ENCODE measurements at places on chromosomes 2 and 18. TPM values are rescaled to one million over a fixed set of nuclear protein-coding genes. Genes with fewer than 3 reads are reported as not detected.
A peak's percentile ranks its signal among the peaks of the same experiment; 100 is the strongest.

DNA sequence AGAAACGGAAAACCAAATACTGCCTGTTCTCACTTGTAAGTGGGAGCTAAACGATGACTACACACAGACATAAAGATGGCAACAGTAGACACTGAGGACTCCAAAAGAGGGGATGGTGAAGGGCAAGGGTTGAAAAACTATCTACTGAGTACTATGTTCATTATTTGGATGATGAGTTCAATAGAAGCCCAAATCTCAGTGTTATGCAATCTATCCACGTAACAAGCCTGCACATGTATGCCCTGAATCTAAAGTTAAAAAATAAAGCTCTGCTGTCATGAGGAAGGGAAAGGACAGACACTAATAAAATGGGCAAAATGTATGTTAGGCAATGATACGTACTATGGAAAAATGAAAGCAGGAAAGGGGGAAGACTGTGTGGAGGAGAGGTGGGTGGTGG lies 376.0 kb downstream of the TGIF1 start:
- no peaks in the 10 kb centered on the region for H3K4me1 ChIP-seq
- DNase-seq = no peak
- no peak overlapping the region for H3K27ac ChIP-seq
- H3K36me3 ChIP-seq = no peaks in the 10 kb centered on the region
- H3K27me3 ChIP-seq = no peaks in the 10 kb centered on the region
- no peak overlapping the region for H3K4me3 ChIP-seq

Gene CD28
- 0.05 TPM for total RNA-seq

Gene GKN1
- total RNA-seq = 0.37 TPM

- no peaks in the 10 kb centered on the region for H3K27me3 ChIP-seq
- H3K4me3 ChIP-seq = no peak overlapping the region
- DNase-seq = no peak
- H3K4me1 ChIP-seq = peaks cover 16% of the 10 kb centered on the region
- H3K36me3 ChIP-seq = no peaks in the 10 kb centered on the region
These were observed 90.5 kb upstream of the UPP2 start for GRCh38 chr2:158011055-158011771.

Gene UGT1A8
- total RNA-seq = not detected

GRCh38 chr2:118852605-118853128 lies 5.2 kb upstream of the EN1 start:
- peaks cover 13% of the 10 kb centered on the region for H3K36me3 ChIP-seq
- H3K27me3 ChIP-seq = peaks cover 84% of the 10 kb centered on the region
- no peak for DNase-seq
- no peak overlapping the region for H3K27ac ChIP-seq
- no peak overlapping the region for H3K4me3 ChIP-seq

- H3K36me3 ChIP-seq = no peaks in the 10 kb centered on the region
- DNase-seq = no peak
- H3K27ac ChIP-seq = no peak overlapping the region
- no peaks in the 10 kb centered on the region for H3K27me3 ChIP-seq
These were observed 8.5 kb downstream of the RFX8 start for GRCh38 chr2:101466426-101466825.

GRCh38 chr18:36724591-36725001 lies 104.2 kb downstream of the TPGS2 start:
- peaks cover 12% of the 10 kb centered on the region for H3K27me3 ChIP-seq
- no peak overlapping the region for H3K4me3 ChIP-seq
- no peak for DNase-seq
- H3K4me1 ChIP-seq = no peaks in the 10 kb centered on the region
- H3K36me3 ChIP-seq = no peaks in the 10 kb centered on the region

- no peak overlapping the region for H3K27ac ChIP-seq
- no peak for DNase-seq
- no peak overlapping the region for H3K4me3 ChIP-seq
- peaks cover 16% of the 10 kb centered on the region for H3K4me1 ChIP-seq
- no peaks in the 10 kb centered on the region for H3K27me3 ChIP-seq
- peaks cover 2% of the 10 kb centered on the region for H3K36me3 ChIP-seq
These were observed 54.0 kb upstream of the GPR45 start for GRCh38 chr2:105187531-105187930.

GRCh38 chr2:100376836-100377235 lies 40.6 kb downstream of the CHST10 start:
- no peaks in the 10 kb centered on the region for H3K4me1 ChIP-seq
- no peak overlapping the region for H3K4me3 ChIP-seq
- no peak overlapping the region for H3K27ac ChIP-seq
- no peak for DNase-seq

Gene UCN
- total RNA-seq = 1.5 TPM

- no peak overlapping the region for H3K4me3 ChIP-seq
- peaks cover 4% of the 10 kb centered on the region for H3K27me3 ChIP-seq
- H3K4me1 ChIP-seq = peaks cover 5% of the 10 kb centered on the region
- no peak overlapping the region for H3K27ac ChIP-seq
These were observed 398.4 kb downstream of the NUP35 start for GRCh38 chr2:183522489-183523266.

DNA sequence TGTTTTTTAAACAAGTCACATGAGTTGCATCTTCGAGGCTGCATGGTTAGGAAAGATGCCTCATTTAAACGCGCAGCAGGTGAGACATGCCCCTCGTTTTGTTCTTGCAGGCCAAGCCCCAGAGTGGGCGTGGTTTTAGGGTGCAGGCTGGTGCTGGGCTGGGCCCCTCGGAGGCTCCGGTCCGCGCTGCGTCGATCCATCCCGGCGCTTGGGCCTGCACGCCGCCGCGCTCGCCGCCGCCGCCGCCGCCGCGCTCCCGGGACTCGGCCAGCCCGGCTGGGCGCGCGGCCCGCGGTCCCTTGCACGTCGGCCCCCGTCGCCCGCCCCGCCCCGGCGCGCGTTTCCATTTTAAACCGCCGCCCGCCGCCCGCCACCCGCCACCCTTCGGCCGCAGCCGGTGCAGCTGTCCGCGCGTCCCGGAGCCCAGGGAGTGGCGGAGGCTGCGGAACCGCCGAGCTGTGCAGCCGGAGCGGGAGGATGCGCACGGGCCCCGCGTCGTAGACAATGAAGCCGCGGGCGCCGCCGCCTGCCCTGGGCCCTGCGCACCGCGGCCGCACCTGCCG lies 175.5 kb downstream of the AGAP1 start:
- DNase-seq = no peak
- peak overlapping the region; percentile 46 for H3K4me3 ChIP-seq
- H3K36me3 ChIP-seq = no peaks in the 10 kb centered on the region

Gene MBD5
- 31.1 TPM for total RNA-seq

DNA sequence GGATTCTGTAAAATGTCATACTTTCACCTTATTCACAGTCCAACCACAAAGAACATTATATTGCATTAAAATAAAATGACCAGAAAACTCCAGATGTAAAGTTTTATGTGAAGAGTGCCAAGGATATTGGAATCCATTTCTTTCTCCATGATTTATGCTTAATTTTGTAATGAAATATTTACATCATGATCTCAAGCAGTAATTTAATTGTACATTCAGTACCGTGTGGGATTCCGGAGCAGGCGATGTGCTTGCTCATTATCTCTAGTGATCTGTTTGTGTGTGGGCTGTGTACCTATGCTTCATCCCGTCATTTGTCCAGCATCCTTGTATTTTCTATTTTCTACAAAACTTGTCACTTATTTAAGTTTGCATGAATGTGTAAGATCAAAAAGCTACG lies 415.9 kb upstream of the SLC8A1 start:
- no peak overlapping the region for H3K4me3 ChIP-seq
- H3K27ac ChIP-seq = no peak overlapping the region
- no peak for DNase-seq
- H3K36me3 ChIP-seq = no peaks in the 10 kb centered on the region
- peaks cover 10% of the 10 kb centered on the region for H3K27me3 ChIP-seq
- H3K4me1 ChIP-seq = no peaks in the 10 kb centered on the region

DNA sequence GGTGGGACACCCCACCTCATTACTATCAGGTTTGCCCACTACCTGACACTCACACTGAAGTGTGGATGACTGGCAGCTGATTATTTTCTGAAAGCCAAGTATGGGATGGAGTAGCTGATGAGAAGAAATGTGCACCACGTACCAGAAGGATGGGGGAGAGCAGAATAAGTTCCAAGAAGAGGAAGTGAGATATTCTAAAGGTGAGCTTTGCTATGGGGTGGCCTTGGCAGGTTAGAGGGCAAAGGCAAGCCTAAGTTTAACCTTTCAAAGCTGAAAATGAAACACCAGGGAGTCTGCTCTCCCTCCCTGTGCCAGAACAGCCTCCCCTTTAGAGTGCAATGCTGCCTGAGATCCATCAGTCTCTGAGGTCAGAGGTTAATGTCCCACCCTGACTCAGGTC lies 196.1 kb upstream of the OSR1 start:
- H3K27ac ChIP-seq = no peak overlapping the region
- no peak for DNase-seq

Gene SGPP2
- not detected for total RNA-seq

GRCh38 chr18:396556-396955 lies 103.9 kb downstream of the COLEC12 start:
- no peak overlapping the region for H3K27ac ChIP-seq
- no peak overlapping the region for H3K4me3 ChIP-seq
- no peaks in the 10 kb centered on the region for H3K27me3 ChIP-seq
- no peaks in the 10 kb centered on the region for H3K36me3 ChIP-seq
- DNase-seq = no peak
- H3K4me1 ChIP-seq = peaks cover 14% of the 10 kb centered on the region

Gene SNTG2
- not detected for total RNA-seq

Gene CYRIA
- total RNA-seq = 2.1 TPM

DNA sequence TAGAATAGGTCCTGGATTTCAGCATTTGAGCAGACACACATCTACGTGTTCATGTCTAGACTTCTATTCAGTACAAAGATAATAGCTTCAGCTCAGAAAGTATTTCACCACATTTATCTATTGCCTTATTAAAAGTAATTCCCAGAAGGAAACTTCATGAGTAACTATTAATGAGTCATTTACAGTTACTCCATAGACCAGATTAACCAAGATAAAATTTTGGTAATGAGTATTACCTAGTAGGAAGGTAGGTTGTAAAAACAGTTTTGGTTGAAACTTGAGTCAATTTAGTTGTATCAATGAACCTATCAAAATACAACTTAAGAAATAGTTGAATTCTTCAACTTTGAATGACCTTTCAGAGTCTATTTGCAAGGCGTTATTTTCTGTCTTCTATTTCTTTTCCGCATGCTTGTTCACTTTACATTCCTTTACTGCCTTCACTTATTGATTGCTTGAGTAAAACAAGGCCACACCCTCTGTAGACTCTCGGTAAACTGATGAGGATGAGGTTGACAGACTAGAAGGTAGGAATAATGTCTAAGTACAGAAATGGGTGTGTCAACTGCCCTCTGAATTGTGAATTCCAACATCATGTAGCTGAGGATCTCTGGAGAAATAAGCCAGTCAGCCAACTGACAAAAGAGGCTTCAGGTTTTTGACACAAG lies 1165.6 kb upstream of the ZEB2 start:
- no peak overlapping the region for H3K4me3 ChIP-seq
- no peak for DNase-seq
- H3K27me3 ChIP-seq = no peaks in the 10 kb centered on the region
- peaks cover 3% of the 10 kb centered on the region for H3K4me1 ChIP-seq

DNA sequence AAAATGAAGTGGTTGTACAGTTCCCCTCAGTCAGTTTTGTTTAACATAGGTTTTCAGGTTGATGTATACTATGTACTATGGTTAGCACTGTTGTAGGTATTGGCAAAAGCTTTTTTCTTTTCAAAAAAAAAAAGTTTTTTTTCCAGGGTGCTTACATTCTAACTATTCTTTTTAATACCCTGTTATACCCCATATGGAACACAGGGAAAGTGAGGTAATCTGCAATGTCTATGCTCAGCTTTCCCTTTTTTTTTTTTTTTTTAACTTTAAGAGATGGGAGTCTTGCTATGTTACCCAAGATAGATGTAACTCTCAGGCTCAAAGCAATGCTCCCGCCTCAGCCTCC lies 590 bp upstream of the CCDC138 start:
- H3K4me3 ChIP-seq = peak overlapping the region; percentile 99
- no peaks in the 10 kb centered on the region for H3K27me3 ChIP-seq
- H3K36me3 ChIP-seq = peaks cover 10% of the 10 kb centered on the region
- H3K4me1 ChIP-seq = peaks cover 15% of the 10 kb centered on the region

Gene TBR1
- total RNA-seq = not detected

GRCh38 chr2:148259674-148260073 lies 238.8 kb downstream of the MBD5 start:
- no peak for DNase-seq
- no peak overlapping the region for H3K4me3 ChIP-seq
- no peak overlapping the region for H3K27ac ChIP-seq

DNA sequence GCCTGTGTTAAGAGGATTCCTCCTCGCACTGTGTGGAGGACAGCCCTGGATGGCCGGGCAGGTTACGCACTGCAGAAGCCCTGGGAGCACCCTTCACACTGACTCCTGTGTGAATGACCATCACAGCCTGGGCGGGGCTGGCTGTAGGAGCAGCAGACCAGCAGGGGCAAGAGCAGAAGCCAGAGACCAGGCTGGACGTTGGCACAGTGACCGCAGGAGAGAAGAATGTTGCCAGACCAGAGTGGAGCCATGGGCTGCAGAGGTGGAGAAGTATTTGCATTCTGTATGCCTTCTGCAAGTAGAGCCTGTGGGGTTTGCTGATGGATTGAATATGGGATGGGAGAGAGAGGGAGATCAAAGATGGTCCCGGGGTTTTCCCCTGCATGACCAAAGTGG lies 23.1 kb downstream of the LRRFIP1 start:
- no peak overlapping the region for H3K27ac ChIP-seq
- DNase-seq = no peak
- H3K27me3 ChIP-seq = no peaks in the 10 kb centered on the region
- H3K4me3 ChIP-seq = no peak overlapping the region
- peaks cover 18% of the 10 kb centered on the region for H3K36me3 ChIP-seq
- H3K4me1 ChIP-seq = peaks cover 20% of the 10 kb centered on the region

- H3K4me3 ChIP-seq = no peak overlapping the region
- H3K27ac ChIP-seq = no peak overlapping the region
- no peaks in the 10 kb centered on the region for H3K36me3 ChIP-seq
- peaks cover 12% of the 10 kb centered on the region for H3K4me1 ChIP-seq
- peaks cover 28% of the 10 kb centered on the region for H3K27me3 ChIP-seq
These were observed 58.6 kb downstream of the KCNG2 start for GRCh38 chr18:79856119-79857007.

DNA sequence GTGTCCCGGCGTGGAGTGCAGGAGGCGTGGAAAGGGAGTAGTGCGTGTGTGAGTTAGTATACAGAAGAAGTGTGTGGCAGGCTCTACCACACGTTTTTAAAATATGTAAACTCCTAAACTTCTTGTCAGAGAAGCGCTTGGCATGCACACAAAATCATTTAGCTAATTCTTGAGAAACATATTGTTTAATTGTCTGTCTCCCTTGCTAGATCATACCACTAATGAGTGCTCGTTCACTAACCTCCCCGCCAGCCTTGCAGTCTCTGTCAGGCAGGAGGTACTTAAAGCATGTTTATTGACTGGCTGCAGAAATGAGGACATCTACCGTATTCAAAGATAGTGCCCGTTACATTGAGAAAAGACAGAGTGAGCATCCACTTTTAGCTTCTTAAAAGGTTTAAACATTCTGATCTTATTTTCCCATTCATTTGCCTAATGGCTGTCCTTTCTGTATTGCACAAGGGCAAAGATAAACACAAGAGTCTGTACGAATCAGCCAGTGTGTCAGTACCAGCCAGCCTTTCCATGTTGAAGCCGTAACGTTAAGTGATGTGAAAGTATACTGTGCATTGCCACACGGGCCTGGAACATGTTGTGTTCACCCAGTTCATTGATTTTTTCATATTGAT lies 41.4 kb downstream of the TRAPPC12 start:
- peaks cover 25% of the 10 kb centered on the region for H3K36me3 ChIP-seq
- H3K27me3 ChIP-seq = no peaks in the 10 kb centered on the region
- peaks cover 3% of the 10 kb centered on the region for H3K4me1 ChIP-seq
- H3K27ac ChIP-seq = no peak overlapping the region
- DNase-seq = no peak
- H3K4me3 ChIP-seq = no peak overlapping the region

Gene CHRND
- not detected for total RNA-seq

Gene RNF25
- total RNA-seq = 33.4 TPM

Gene COL6A3
- total RNA-seq = 264 TPM

Gene CRYGD
- total RNA-seq = not detected

Gene SP9
- total RNA-seq = not detected

Gene HNRNPA3
- 98.0 TPM for total RNA-seq
